ENCODE measurements at places on chromosomes 12 and 14. TPM values are rescaled to one million over a fixed set of nuclear protein-coding genes. Genes with fewer than 3 reads are reported as not detected.

KRT74 gene
- not detected for total RNA-seq

CLEC4A gene
- 0.20 TPM for total RNA-seq

DCN gene
- total RNA-seq: 2,110 TPM

SERPINA5 gene
- total RNA-seq: 0.44 TPM

KCNK10 gene
- not detected for total RNA-seq

TROAP gene
- 6.7 TPM for total RNA-seq

All from cardiac ventricle fibroblast (primary cell).